ENCODE measurements at places on chromosomes 13 and 19. TPM values are rescaled to one million over a fixed set of nuclear protein-coding genes. Genes with fewer than 3 reads are reported as not detected.

DNA sequence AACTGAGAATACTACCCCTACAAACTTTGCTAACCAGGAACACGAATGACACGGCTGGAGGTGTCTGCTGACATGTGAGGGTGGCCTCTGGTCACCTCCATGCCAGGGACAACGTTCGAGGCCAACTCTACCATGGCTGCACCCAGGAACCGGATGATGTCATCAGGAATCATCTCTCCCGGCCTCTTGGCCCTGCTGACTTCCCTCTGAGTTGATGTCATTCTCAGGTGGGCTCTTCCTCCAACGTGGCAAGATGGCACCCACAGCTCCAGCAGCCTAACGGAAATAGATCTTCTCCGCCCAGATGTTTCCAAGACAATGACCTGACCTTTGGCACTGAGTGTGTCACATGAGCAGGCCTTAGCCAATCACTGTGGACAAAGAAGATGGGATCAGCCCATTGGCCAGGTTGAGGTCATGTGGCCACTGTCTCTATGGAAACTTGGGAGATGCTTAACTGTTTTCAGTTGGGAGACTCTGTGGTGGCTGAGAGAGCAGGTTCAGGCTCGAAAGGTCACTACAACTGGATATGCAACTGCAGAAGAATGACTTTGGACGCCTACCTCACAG is 15.0 kb downstream of the MBD3L2B start:
- DNase-seq = no peak

DNA sequence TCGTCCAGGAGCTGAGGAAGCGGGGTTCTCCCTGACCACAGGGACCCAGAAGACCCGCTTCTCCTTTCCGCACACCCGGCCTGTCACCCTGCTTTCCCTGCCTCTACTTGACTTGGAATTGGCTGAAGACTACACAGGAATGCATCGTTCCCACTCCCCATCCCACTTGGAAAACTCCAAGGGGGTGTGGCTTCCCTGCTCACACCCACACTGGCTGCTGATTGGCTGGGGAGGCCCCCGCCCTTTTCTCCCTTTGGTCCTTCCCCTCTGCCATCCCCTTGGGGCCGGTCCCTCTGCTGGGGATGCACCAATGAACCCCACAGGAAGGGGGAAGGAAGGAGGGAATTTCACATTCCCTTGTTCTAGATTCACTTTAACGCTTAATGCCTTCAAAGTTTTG is 18.9 kb downstream of the VASP start:
- peak; percentile 88 for DNase-seq

DNA sequence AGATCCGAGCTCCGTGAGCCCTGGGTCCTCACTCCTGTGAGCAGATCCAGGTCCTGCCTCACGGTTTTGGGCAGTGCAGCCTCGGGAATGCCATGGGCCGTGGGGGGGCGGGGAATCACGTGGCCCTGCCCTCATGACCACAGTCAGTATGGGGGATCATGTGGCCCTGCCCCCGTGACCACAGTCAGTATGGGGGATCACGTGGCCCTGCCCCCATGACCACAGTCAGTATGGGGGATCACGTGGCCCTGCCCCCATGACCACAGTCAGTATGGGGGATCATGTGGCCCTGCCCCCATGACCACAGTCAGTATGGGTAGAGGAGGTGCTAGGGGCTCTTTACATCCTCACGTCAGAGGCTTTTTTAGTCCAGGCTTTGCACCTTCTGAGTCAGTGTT is 64.3 kb upstream of the F7 start:
- DNase-seq = no peak

- no peak for DNase-seq
Observed at GRCh38 chr13:113407103-113407530, 43.2 kb upstream of the GRTP1 start.

DNA sequence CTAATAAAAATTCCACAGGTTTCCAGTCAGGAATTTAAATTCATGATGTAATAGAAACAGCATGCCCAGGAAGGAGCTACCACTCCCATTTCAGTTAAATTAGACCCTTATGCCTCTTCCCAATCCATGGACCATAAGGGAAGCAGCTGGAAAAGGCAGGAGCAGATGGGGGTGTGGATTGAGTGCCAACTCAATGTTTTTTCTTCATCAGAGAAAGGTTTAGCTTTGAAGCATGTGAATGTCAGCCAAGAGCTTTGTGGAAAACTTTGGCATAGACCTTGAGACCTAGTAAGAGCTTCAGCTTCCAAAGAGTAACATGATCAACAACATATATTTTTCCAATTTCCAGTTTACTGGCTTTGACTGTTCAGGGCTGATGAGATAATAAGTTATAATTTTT is 2139.9 kb downstream of the PCDH9 start:
- DNase-seq = no peak

DNA sequence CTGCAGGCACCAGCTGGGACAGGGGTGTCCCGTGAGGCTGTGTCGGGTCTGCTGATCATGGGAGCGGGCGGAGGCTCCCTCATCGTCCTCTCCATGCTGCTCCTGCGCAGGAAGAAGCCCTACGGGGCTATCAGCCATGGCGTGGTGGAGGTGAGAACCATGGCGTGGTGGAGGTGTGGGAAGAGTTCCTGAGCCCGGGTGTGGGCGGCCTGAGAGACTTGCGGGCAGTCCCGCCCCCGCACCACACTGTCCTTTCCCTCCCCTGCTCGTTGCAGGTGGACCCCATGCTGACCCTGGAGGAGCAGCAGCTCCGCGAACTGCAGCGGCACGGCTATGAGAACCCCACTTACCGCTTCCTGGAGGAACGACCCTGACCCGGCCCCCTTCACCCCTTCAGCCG is 10.7 kb downstream of the APLP1 start:
- no peak for DNase-seq

DNA sequence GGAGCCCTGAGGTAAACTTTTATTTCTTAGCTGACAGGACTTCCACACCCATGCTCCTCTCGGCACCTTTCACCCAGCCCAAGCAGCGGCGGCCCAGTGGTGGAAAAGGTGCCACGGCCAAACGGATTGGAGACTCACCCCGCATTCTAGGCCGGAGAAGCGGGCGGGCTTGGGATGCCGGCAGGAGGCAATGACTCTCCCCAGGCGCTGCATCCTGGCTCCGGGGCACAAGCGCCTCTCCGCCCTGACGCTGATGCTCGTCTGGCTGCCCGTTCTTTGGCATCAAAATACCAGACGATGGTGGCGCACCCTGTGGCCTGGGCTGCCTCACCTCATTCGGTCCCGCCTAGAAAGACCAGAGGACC is 6.7 kb upstream of the ZNF606 start:
- DNase-seq = no peak

DNA sequence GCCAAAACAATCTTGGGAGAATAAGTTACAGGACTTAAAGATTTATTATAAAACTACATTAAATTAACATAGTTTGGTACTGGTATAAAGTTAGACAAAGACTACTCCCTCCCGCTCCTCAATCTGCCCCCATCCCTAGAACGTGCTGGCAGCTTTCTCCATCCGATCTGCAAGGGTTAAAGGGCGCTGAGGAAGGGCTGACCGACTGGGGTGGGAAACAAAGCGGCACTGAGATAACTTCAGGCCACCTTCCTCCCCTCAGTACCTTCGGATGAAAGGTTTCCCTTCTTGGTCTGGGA is 790 bp upstream of the SUGT1 start:
- DNase-seq = no peak

- DNase-seq = no peak
Observed at GRCh38 chr13:45473627-45474026, 8.9 kb downstream of the COG3 start.

DNA sequence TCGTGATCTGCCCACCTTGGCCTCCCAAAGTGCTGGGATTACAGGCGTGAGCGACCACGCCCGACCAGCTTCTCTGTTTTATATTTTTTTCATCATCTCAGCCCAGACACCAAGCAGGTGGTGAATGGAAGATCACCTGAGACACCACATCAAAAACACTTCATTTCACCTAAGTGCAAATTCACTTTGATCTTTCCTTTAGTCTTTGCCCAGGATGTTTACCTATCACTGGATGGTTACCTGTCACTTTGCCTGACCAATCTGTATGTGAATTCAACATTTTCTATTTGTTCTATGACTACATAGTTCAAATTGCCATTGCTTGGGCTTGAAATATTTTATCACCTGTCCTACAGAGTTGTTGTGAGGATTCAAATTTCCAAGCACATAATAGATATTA is 65.7 kb downstream of the PAN3 start:
- DNase-seq = no peak

- no peak for DNase-seq
Observed at GRCh38 chr19:40417643-40417981, 4.4 kb upstream of the PRX start.

DNA sequence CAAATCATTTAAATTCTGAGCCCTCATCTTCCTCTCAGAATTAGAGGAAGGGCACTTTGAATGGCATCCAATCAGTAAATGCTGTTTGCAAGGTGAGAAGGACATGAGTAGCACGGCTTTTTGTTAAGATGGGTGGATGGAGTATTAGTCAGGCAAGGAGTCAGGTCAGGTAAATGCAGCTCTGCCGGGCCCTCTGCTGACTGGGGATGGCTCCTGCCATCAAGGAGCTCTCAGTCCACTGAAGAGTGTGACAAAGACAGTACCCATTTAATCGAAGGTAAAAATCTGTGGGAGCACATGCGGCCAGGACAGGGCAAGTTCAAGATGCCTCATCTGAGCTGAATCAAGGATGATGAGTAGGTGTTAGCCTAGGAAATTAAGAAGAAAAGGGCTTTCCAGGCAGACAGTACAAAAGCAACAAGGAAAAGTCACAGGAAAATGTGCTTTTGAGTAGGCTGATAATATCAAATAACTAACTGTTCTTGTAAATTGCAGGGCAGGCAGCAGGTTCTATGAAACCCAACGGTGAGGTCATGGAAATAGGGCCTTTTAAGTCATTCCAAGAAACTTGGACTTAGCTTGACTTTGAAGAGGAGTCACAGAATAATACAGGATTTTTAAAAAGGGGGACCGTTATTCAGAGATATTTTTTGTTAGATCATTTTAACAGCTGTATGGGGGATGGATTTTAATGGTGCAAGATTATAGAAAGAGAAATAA is 670.5 kb upstream of the ARGLU1 start:
- DNase-seq = no peak

DNA sequence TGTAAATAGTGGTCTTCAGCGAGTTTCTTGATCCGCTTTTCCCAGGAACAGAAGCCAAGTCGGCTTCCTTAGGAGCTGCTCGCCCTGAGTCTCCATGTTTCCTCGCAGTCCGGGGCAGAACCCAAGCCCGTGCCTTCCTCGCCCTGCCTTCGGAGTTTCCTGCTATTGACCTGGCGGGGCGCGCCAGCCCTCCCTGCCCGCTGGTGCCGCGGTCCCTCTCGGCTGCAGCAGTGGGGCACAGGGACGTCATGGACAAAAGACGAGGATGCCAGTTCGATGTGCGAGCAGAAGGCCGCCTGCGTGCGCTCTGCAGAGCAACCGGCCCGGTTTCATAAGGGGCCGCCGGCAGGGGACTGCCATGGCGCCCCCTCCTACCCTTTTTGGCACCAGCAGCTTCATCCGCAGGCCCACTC is 156.6 kb downstream of the TM9SF2 start:
- peak; percentile 15 for DNase-seq

GRCh38 chr19:49413348-49413747 is 9.9 kb downstream of the PTH2 start:
- no peak for DNase-seq

DNA sequence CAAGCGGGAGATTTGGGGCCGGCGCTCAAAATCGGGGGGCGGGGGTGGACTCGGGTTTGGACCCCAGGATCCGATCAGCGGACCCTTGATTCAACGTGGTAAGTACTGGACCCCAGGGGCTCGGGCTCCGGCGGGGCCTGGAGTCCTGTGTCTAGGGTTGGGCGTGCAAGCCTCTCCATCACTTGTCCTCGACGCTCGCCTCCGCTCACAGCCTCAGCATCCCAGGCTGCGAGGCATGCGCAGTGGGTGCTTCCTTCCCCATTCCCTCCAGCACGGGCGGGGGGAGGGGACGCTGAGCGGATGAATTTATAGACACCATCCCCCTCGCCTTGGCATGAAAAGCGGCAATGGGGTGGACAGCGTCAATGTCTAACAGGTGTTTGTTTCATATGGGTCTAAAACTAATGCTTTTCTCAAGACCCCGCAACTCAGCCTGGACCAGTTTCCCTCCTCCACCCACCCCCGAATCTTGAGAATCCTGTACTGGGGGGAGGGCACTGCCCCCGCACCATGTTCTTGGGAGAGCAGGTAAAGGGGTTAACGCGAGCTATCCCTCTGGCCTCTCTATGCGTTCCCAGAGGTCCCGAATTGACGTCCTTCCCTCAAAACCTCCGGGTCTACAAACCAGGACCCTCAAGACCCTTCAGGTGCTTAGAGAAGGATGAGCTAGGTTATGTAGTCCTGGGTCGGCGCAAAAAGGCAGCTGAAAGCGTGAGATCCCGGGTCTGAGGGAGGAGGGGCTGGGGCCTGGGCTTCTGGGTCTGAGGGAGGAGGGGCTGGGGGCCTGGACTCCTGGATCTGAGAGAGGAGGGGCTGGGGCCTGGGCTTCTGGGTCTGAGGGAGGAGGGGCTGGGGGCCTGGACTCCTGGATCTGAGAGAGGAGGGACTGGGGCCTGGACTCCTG is 579 bp downstream of the CPT1C start:
- DNase-seq = no peak

GRCh38 chr19:38741670-38742069 is 2.6 kb downstream of the CAPN12 start:
- no peak for DNase-seq

- DNase-seq = no peak
Observed at GRCh38 chr13:19695428-19695827, 62.0 kb downstream of the MPHOSPH8 start.

DNA sequence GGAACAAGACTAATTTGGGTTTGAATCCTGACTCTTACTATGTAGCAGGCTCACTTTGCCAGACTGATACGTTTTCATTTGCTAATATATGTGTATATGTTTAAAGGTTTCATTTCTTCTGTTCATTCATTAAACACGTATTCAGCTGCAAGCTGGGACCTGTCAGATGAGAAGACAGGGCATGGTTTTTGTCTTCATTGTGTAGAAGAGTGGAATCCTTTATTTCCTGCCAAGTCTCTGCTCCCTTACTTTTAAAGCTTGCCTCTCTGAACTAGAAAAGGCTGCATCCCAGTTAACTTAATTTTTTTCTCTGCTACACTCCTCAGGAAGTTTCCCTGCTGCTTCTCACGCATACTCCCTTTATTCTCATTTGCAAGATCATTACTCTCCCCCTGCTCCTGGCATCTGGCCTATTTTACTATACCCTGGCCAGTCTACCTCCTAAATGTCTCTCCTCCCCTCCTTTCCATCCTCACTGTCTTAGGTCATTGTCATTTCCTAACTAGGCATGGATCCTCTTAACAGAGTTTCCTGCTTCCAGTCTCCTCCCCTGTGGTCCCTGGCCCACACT is 141.0 kb upstream of the TMTC4 start:
- no peak for DNase-seq

DNA sequence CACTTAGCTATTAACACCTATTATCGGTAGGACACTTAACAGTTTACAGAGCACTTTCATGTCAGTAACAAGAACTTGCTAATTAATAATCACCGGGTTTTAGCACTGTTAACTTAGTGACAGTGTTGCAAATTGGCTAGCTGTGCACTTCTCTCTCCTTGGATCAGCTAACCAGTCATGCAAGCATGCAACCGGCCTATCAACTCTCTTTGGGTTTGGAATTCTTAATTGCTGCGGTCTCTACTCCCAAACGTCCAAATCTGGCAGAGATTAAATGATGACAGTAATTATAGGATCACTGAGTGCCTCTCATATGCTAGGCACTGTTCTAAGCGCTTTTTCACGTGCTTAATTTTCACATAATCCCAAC is 1.2 kb downstream of the EPS15L1 start:
- no peak for DNase-seq

HSD17B14 gene
- 10.6 TPM for polyA plus RNA-seq

CPAMD8 gene
- not detected for polyA plus RNA-seq

ZNF575 gene
- 2.2 TPM for polyA plus RNA-seq

KCNN4 gene
- 16.9 TPM for polyA plus RNA-seq

CCDC106 gene
- 17.6 TPM for polyA plus RNA-seq

IRGC gene
- polyA plus RNA-seq = not detected
